Activated CD4-positive, alpha-beta T cell treated with anti-CD3 and anti-CD28 coated beads, Interleukin-2, amount 50 U/mL, for 24 hours (primary cell): ENCODE measurements at places on chromosomes 2 and 18.
A peak's percentile ranks its signal among the peaks of the same experiment; 100 is the strongest.

DNA sequence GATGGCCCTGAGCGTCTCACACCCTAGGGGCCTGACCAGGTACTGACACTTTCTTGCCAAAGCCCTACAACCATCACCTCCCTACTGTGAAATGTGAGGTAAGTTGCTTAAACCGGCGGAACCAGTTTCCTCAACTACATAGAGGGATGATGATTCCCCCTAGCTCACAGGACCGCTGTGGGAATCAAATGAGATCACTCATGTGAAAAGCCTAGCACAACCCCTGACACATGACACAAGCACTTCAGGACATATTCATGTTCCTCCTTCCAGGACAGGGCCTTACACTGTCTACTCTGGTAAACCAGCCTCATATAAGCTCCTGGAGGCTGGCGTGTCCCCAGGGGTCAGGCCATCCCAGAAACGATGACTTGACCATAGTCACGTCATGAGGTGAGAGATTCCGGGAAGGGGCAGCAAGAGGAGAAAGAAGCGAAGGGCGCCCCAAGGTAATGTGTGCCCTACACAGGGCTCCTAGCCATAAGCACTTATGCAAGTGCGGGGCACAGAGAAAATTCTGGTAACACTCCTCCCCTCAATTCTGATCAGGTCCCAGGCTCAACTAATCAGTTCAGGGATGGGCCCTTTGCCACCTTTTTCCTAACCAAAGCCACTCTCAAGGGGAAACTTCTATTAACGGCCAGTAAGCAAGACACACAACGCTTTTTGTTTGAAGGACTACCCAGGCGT lies 49.5 kb downstream of the C2orf42 start:
- DNase-seq = no peak

DNA sequence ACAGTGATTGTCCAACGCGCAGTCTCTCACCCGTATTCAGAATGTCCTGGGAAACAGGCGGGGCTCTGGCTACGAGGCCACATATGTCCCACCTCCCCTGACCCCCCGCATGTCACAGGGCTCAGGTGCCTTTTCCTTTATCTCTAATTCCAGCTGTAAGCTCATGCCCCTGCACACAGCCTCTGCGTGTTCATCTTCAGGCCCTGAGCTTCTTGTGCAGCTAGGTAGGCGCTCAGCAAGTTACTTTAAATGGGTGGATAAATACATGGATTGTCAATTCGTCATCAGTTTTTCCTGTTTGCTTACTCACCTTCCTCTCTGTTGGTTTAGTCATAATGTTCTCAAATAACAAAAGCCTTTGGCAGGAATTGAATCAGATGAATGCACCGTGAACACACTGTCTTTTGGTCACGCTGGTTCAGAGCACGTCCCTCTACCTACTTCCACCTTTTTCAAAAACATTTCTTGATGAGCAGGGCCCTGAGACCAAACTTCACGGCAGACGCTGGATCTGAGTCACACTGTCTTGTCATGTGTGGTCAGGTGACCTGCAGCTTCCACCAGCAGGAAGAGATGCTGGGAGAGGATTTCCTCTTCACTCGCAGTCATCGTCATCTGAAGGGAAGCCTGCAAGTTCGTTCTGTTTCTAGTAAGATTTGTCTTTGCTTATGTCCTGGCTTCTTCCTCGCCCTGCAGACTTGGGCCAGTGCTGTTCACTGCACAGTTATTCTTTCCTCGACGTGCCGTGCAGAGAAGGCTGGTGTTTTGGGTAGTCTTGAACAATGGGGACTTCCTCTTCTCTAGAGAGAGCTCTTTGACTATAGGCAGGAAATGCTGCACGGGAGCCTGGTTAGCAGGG lies 138.1 kb downstream of the PTGR3 start:
- DNase-seq = peak; percentile 64

- no peak for DNase-seq
These were observed 5.8 kb upstream of the MARCHF7 start for GRCh38 chr2:159706385-159706980.

- DNase-seq = no peak
These were observed 51.3 kb downstream of the LYPD1 start for GRCh38 chr2:132618734-132619133.

GRCh38 chr18:27400001-27400400 lies 214.9 kb upstream of the CHST9 start:
- no peak for DNase-seq

GRCh38 chr2:16195681-16196070 lies 255.3 kb downstream of the MYCN start:
- DNase-seq = no peak

DNA sequence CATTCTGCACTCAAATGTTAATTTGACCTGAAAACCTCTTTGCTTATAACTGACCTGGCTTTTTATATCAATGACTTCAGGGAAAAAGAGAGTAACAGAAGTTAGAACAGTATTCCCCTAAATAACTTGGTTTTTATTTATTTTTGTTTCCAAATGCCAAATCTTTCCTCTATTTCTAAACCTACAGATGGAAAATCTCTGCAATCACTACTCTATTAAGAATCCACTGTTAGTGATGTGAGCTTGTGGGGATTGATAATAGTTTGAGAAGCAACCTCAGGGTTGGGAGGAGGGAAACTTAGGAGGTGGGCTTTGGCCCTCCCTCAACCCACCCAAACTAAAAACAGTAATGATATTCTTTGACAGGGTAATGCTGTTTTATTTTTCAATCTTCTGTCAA lies 351.8 kb downstream of the DCC start:
- DNase-seq = no peak

- DNase-seq = no peak
These were observed 10.5 kb upstream of the NEUROD1 start for GRCh38 chr2:181690860-181691259.

DNA sequence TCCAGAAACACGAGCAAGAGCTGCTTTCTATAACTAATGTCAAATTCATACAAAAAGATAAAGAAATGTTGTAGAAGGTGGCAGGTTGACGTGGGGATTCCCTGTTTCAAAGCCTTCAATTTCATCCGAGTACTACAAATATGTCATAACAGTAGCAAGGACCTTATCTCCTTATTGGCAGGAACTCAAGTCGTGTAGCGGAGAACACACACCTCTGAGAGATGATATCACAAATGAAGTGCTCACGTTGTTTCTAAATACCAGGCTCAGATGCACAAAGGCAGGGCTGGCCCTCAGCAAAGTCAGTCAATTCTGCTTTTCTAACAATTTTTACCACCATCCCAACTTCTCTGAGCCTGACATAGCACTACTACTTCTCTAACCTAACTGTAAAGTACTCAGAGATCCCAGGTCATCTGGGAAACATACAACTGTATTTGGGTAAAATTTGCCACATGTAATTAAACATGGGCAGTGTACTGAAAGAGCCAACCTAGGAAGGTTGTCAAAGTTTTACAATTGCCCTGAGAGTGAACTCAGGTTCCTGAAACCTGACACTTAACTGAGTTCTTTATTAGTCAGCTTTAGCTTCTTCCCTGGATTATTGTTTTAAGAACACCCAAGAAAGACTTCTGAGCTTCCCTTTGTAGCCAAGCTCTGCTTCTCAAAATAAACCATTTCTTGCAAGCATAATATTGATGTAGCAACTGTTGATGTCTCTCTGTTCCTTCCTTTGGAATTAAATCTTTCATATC lies 813.7 kb upstream of the ACVR2A start:
- no peak for DNase-seq

GRCh38 chr18:26504831-26505230 lies 43.5 kb downstream of the KCTD1 start:
- DNase-seq = no peak

GRCh38 chr18:63617049-63617914 lies 26.8 kb downstream of the SERPINB4 start:
- no peak for DNase-seq

- DNase-seq = no peak
These were observed 31.2 kb upstream of the ROCK2 start for GRCh38 chr2:11375689-11376027.

DNA sequence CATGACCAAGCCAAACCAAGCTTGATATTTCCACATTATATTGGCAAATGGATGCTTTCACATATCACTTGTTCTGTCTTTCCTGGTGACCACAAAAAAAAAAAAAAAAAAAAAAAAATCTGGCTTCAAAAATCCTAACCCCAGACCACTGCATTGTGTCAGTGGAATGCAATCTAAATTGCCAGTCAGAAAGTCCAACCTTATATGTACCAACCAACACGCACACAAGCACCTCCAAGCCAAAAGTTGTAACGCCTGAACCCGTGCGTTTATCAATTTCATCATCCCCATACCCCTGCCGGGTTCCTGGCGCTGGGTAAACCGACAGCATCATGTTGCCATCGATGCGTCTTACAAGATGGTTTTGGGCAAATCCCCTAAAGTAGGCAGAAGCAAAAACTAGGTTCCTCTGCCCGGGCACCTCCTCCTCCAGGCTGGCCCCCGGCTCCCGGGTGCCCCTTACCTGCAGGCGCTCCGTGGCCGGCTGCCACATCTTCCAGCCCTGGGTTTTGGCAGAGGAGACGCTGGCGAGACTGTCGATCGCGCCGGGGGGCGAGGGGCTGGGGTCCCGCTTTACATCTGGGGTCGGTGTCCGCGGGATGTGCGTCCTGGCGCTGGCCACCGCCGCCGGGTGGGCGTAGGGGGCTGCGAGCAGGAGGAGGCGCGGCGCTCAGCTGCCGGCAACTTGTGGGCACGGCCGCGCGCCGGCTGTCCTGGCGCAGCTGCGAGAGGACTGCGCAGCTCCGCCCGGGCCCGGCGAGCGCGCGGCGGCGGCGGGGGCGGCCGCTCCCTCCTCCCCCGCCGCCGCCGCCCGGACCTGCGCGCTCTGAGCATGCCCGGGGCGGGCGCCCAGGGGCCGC lies at the start of gene PID1:
Gene PID1, minus strand, starts transcription at position 737 of the 860 bp plus-strand sequence. Its CDS starts 244 bp downstream, at position 493.
- no peak for DNase-seq

- no peak for DNase-seq
These were observed 157.7 kb downstream of the ZNF385B start for GRCh38 chr2:179703702-179704101.

GRCh38 chr2:154837035-154837434 lies 138.5 kb downstream of the KCNJ3 start:
- no peak for DNase-seq

- no peak for DNase-seq
These were observed 151.5 kb upstream of the PKDCC start for GRCh38 chr2:41896186-41896846.

DNA sequence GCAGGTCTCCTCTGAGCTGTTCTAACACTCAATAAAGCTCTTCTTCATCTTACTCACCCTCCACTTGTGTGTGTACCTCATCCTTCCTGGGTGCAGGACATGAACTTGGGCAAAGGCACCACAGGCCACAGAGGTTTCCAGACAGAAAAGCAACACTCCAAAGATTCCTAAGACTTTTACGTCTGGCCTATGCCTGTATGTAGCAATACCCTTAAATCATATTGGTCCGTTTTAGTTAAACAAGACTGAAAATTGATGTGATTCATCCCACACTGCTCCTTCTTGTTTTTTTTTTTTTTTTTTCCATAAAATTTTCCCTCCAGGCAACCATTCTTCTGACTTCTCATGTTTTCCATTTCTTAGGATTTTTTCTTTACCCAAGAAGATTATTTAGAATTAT lies 404.3 kb downstream of the PID1 start:
- no peak for DNase-seq

- no peak for DNase-seq
These were observed at the start of gene CCBE1 for GRCh38 chr18:59697236-59697932. CCBE1 (minus strand) TSS chr18:59697423.

- no peak for DNase-seq
These were observed 74.5 kb downstream of the LRRC30 start for GRCh38 chr18:7305416-7305815.

DNA sequence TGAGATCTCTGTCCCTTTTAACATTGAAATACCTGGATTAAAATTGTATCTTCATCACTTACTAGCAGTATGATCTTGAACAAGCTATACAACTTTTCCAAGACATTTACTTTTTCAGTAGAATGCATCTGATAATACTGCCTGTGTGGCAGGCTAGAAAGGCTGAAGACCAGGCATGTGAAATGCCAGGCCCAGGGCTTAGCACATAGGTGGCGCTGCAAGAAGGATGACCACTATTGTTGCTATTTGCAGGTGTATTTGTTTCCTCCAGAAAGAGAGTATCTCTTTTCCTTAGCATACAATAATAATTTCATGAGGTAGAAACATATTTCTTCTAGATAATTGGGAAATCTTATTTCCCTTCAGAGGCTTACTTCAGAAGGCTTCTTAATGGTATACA lies 331.3 kb downstream of the THSD7B start:
- no peak for DNase-seq

DNA sequence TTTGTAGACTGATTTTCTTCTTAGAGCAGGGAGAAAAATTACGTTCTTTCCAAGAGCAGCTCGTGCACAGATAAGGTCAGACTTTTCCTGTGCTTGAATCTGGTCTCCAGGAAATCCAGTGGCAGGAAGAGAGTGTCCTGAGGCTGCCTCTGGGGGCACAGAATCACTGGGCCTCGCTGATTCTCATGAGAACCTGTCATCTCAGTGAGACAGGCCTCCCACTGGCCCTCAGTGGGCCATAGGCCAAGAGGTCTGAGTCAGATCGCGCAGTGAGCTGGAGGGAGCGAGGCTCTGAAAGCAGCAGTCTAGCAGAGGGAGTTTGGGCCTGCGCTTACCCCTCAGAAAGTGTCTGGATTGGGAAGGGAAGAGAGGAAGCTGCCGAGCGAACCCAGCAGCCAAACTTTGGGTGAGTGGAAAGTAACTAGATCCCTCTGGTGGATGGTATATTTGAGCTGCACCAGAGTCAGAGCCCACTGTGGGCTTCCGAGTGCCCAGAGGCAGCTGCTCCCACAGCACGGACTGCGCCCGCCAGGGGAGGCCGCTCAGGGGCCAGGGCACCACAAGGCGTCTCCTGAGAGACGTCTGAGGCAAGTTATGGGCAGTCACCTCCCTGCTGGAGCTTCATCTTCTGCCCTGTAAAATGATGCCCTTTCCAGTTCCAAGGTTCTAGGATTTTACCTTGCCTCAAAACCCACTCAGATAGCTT lies 8.2 kb downstream of the GDF7 start:
- no peak for DNase-seq

DNA sequence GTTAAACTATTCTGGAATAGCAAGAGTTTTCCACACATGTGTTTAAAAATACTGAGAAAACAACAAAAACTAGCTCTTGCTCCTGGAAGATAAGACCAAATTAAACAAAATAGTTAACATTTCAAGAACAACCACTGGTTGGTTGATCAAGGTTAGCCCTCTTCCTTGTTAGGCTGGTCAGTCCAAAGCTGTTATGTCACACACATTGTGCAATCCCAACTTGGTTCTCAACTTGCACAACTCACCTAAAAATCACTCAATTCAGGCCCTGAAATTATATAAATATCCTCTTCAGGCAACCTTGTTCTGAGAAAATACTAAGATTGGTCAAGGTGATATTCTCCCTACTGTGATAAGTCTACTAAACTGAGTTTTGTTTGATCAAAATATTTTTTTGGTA lies 169.7 kb upstream of the LRP1B start:
- no peak for DNase-seq

GRCh38 chr18:67794521-67794920 lies 278.0 kb upstream of the DSEL start:
- DNase-seq = no peak

GRCh38 chr2:241541564-241542277 lies 16.8 kb upstream of the BOK start:
- no peak for DNase-seq

- DNase-seq = no peak
These were observed 148.7 kb downstream of the CTIF start for GRCh38 chr18:48687346-48688042.
